Stimulated activated CD4-positive, alpha-beta T cell treated with anti-CD3 and anti-CD28 coated beads, Interleukin-15, amount 100 ng/mL, for 48 hours (primary cell): ENCODE measurements at places on chromosomes 11 and 22.

- no peak for DNase-seq
These were observed 636 bp downstream of the KCNQ1OT1 start for GRCh38 chr11:2699185-2699530.

GRCh38 chr22:29992341-29993275, 87.7 kb upstream of the HORMAD2 start:
- DNase-seq: no peak

DNA sequence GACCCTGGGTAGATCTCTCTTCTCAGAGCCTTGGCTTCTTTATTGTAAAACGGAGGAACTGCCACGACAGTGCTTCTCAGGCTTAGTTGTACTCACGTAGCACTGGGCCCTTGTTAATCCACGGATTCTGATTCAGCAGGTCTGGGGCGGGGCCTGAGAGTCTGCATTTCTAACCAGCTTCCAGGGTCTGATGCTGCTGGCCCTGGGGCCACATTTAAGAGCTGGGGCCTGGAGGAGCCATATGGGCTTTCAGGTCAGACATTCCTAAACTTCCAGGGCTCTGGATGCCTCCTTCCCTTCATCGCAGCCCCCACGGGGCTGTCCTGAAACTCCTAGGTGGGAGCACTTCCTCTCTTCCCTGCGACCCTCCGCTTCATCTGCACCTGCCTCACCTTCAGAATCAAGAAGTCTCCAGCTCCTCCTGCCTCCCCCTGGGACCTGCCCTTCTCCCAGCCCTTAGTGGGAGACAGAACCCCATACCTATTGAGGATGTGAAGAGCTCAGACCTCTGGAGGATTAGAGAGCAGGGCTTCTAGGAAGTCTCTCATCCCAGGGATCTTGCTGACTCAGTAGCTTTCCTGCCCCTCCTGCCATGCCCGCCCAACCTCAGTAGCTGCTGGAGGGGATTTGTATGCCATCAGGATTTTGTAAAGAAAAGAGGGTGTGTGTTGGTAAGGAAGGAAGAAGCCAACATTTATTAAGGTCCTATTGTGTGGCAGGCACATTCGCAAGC, 92.5 kb downstream of the LRRC32 start:
- no peak for DNase-seq

DNA sequence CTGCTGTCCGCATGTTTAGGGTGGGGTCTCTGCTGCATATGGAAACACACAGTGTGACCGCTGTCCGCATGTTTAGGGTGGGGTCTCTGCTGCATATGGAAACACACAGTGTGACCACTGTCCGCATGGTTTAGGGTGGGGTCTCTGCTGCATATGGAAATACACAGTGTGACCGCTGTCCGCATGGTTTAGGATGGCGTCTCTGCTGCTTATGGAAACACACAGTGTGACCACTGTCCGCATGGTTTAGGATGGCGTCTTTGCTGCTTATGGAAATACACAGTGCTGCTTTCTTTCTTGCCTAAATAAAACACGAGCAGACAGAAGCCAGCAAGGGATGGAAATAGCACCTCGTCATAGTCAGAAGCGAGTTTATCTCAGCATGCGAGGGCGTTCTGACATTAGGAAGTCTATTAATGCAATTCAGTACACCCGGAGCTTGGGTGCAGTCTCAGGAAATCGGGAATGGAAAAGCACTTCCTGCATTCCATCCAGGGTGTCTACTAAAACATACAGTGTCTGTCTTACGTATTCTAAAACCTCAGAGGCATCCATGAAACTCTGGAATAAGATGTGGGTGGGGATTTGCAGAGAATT, 32.6 kb upstream of the TOLLIP start:
- DNase-seq: no peak

DNA sequence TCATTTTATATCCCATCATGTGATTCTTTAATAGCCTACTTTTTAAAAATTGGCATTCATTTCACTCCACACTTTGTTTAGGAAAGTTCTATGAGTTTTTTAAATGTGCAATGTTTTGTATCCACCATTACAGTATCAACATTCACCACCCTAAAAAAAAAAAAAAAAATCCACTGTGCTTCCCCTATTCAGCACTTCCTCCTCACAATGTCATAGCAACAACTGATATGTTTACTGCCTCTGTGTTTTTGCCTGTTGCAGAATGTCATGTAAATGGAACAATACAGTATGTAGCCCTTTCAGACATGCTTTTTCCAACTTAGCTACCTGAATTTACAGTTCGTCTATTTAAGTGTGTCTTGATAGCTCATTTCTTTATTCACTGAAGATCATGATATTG, 754.2 kb downstream of the FAM181B start:
- DNase-seq: no peak

DNA sequence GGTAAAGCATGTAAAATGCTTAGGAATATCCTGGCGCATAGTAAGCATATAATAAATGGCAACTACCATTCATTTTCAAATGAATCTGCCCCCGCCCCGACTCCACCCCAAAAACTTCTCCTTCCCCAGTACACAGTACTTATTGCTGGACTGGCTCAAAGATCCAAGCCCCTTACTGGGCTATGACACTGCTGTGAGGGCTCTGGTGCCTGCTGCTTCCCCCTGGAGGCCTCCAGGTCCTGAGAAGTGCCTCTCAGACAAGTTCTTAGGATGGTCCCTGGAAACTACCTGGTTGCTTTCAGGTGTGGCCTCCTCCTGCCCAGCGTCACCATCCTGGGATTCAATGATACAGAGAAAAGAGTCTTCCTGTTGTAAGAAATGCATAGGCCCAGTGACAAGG, 190.6 kb upstream of the NTM start:
- DNase-seq: no peak

DNA sequence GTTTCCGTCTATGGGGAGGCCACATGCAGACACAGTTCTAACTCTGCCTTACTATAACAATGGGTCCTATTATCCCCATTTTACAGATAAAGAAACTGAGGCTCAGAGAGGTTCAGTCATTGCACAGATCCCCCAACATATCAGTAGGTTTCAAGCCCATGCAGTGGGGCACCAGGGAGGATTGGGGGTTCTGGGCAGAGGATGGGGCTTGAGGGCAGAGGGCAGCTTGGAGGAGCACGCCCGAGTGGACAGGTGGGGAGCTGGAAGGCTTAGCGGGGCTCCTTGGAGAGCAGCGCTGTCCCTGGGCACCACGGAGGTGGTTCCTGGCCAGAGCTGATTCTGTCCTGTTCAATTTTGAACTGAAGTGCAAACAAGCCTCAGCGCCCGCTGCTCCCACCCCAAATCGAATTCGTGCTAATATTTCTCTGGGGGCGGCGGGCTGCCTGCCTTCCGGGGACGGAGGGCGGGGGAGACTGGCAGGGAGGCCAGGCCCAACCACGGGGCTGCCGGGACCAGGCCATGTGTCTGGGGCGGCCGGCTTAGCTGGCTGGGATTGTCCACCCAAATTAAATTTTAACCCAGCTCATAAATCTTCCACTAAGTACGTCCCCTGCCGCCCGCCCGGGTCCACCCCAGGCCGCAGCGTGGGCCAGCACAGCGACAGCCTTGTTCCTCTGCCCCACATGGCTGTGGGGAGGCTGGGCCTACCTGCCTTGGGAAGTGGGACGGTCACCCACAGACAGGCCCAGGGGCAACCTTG, 49.4 kb downstream of the FLRT1 start:
- no peak for DNase-seq

- no peak for DNase-seq
These were observed 614 bp downstream of the SELENOM start for GRCh38 chr22:31106731-31107177.

GRCh38 chr11:65559951-65560537, 1.9 kb upstream of the LTBP3 start:
- no peak for DNase-seq

DNA sequence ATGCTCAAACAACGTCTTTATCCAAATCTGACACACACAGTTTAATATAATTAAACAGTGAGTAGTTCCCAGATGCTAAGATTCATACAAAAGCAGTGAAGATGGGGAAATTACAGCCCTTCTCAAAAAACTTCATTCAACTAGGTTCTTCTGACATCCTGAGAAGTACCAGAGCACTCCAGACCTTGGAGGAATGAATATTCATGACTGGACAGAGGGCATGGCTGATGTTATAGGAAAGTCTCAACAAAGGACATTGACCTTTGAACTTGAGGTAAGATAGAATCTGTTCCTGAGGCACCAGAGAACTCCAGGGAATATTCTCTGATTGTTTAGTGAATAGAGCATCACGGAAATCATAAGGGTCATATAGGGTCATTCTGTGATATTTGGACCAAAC, 106.4 kb upstream of the SLC5A12 start:
- no peak for DNase-seq

GRCh38 chr11:117931331-117931950, 2.2 kb upstream of the TMPRSS13 start:
- DNase-seq: no peak

GRCh38 chr11:12684816-12685215, 10.6 kb downstream of the TEAD1 start:
- no peak for DNase-seq
